Glomerular endothelial cell (primary cell): ENCODE measurements at places on chromosomes 11 and 22. TPM values are rescaled to one million over a fixed set of nuclear protein-coding genes. Genes with fewer than 3 reads are reported as not detected.

Gene MMP3
- total RNA-seq: not detected in 2 replicates

Gene INS
- not detected in 2 replicates for total RNA-seq

Gene ADM2
- total RNA-seq: 3.1 and 5.4 TPM in 2 replicates

- no peak for DNase-seq
Measured at GRCh38 chr22:42948294-42948693, 66.7 kb downstream of the PACSIN2 start.

DNA sequence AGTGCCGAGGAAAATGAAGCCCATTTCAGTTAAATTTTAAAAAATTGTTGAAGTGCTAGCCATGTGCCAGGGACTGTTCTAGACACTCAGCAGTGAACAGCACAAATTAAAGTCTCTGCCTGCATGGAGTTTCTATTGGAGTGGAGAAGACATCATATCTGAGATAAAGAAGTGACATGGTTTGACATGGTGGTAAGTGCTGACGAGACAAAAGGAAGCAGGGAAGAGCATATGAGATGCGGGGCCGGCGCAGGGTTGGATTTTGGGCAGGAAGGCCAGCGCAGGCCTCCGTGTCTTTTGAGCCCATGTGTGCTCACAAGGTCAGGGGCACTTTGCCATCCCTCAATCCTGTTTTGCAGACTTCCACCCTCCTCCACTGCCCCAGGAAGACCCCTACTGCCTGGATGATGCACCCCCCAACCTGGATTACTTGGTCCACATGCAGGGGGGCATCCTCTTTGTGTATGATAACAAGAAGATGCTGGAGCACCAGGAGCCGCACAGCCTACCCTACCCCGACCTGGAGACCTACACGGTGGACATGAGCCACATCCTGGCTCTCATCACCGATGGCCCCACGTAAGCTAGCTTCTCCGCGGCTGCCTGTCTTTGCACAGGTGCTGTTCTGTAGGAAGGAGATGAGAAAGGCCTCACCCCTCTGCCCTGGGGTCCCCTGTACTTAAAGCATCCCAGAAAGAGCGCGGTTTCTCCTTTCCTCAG lies 29.6 kb downstream of the AMPD3 start:
- no peak for DNase-seq

- no peak for DNase-seq
Measured at GRCh38 chr11:85316967-85317366, 310.2 kb downstream of the DLG2 start.

DNA sequence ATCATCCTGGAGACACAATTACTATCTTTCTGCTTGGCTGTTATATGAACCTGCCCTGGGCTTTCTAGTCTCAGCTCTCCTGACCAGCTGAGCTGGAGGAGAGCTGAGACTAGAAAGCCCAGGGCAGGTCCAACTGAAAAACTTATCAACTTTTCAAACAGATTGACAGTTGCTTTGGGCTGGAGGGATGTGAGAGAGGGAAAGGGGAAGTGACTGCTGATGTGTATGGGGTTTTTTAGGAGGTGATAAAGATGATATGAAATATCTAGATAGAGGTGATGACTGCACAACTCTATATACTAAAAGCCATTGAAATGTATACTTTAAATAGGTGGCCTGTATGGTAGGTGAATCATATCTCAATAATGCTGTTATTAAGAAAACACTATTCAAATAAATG lies 60.2 kb upstream of the CHRM4 start:
- no peak for DNase-seq

- no peak for DNase-seq
Measured at GRCh38 chr11:100932474-100933100, 197.0 kb downstream of the PGR start.

GRCh38 chr11:47800759-47801158 lies 33.6 kb upstream of the FNBP4 start:
- no peak for DNase-seq

DNA sequence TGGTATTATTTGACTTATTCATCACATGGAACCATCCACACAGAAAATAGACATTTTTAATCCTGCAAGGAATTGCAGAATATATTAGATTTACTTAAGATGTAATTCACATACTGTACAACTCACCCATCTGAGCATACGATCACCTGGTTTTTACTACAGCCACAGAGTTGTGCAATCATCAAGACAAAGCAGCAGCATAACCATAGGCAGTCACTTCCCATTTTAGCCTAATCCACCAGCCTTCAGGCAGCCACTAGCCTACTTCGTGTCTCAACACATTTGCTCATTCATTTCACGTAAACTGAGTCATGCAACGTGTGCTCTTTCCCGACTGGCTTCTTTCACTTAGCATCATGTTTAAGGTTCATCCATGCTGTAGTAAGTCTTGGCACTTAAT lies 23.0 kb downstream of the PIWIL3 start:
- no peak for DNase-seq

DNA sequence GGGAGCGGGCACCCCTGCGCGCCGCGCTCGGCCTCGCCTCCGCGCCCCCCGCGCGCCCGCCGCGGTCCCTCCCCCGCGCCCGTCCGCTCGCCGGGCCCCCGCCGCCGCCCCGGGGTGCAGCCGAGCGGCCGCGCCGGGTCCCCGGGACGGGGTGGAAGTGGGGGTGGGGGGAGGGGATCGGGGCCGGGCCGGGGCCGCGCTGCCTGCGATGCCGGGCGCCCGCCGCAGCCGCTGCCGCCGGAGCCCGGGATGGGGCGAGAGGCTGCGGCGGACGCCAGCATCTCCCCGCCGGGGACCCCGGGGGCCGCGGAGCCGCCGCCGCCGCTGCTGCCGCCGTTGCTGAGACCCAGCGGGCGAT lies 365 bp downstream of the MGAT3 start:
- no peak for DNase-seq

DNA sequence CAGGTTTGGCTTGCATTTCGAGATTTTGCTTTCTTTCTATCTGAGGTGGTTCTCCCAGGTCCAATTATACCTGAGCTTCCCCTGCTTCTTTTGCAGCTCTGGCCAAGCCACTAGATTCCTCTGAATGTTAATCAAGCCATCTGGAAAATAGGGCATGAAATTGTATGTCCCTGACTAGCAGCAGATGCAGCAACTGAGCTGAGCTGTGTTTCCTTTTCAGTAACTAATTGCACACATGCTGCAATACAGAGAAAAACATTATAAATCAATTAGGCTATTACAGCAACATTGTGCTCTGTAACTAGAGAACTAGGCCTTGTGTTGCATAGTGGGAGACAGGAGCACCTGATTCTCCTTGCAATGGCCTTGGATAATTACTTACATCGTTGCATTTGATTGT lies 408.3 kb downstream of the ETS1 start:
- no peak for DNase-seq

GRCh38 chr11:42036201-42036600 lies 576.7 kb upstream of the LRRC4C start:
- DNase-seq: no peak

DNA sequence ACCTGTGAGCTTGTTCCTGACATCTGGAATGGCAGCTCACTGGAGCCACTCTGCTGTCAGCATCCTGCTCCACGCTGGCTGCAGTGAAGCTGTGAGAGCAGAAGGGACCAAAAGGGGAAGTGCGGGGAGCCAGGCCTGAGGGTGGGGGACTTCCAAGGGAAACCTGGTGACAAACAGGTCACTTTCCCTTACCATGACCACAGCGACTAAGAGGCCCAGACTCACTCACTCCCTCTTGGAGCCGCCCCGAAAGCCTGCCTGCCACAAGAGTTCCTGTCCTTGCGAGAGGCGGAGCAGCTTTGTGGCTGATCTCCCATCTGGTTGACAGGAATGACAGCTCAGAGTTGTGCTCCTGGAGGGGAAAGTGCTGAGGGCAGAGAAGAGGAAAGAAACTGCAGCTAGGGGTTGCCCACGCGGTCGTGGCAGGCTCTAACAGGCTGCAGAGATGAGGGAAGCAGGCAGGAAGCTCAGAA lies 183.8 kb upstream of the NTM start:
- DNase-seq: no peak

DNA sequence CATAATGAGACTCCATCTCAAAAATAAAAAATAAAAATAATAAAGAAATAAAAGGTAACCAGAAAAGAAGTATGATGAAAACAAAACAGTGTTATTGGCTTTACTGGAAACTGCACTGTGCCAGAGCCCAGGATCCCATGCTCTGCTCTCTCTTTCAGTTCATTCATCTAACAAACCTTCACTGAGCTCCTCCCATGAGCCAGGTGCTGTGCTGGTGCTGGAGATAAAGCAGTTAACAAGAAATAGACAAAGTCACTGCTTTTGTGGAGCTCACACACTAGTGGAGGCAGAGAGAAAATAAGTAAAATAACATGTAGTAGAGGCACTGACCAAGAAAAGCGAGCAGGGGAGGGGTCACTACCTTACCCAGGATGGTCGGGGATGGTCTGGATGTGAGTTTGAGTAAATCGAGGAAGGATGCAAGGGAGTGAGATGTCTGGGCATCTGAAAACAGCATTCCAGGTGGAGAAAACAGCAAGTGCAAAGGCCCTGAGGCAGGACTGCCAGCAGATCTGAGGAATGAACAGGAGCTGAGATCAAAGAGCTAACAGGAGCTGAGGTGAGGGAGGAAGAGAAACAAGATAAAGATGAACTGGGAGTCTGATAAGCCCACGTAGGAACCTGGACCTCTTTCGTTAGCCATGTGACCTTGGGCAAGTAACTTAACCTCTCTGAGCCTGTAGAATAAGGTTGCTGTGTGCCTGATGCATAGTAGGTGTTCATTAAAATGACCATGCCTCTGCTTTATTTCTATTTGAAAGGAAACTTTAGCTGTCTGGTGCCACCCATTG lies 31.3 kb upstream of the CD82 start:
- no peak for DNase-seq
